ENCODE measurements at places on chromosomes 16 and 17. TPM values are rescaled to one million over a fixed set of nuclear protein-coding genes. Genes with fewer than 3 reads are reported as not detected.

GRCh38 chr16:87192452-87193073 is 124.6 kb downstream of the C16orf95 start:
- no peak for DNase-seq

- DNase-seq, result no peak
Observed at GRCh38 chr16:75938818-75939217, 212.5 kb upstream of the CPHXL start.

- DNase-seq, result no peak
Observed at GRCh38 chr16:79011282-79011681, 589.3 kb downstream of the MAF start.

DNA sequence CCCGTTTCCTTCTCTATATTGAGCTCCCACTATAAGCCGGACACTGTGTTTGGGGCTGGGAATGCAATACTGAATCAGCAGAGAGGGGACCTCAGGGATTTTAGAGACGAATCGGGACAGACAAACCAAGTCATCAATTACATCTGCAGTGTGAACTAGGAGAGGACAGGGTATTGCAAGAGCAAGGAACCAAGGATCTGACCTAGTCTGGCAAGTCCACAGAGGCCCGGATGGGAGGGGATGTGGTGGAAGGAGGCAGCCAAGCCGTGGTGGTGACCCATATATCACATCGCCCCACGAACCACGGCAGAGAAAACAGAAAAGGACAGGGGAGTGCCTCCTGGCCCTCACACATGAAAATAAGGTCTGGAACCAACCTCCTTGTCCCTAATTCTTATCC is 28.1 kb upstream of the NXPH3 start:
- DNase-seq, result no peak

GRCh38 chr16:71439523-71439922 is 2.3 kb downstream of the TLE7 start:
- DNase-seq, result no peak

DNA sequence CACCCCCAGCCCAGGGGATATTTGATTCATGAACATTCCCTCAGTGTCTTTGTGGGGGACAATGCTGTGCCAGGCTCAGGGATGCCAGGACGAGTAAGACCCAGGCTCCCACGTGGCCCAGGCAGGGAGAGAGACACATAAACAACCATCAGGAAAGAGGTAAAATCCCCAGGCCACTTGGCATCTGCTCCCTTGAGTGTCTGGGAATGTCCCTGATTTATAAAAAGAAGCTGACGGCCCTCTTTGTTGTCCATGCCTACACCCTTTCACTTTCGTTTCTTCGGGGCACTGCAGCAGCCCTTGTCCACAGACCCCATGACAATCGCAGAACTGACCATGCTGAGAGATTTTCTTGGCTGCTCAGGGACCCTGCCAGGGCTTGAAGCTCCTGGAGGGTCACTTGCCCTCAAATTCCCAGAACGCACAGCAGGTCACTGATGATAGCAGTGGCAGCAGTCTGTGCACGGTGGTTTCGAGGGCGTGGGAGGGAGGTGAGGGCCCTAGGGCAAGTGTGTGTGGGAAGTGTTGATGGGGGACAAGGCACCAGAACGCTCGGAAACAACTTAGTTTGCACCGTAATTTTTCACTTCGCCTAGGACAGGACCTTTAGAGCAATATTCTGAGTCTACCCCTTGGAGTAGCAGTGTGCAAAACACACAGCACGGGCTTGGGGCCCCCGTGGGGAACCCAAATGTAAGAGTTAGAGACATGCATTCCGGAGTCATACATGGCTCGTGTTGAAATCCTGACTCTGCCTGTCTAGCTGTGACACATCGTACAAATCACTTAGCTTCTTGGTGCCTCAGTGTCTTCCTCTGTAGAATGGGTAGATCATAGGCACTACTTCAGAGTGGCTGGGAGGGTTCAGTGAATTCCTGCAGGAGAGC is 4.7 kb downstream of the NOD2 start:
- no peak for DNase-seq

Gene TEDC2
- total RNA-seq, result 9.5 TPM

Gene ADCY9
- total RNA-seq, result 6.3 TPM

DNA sequence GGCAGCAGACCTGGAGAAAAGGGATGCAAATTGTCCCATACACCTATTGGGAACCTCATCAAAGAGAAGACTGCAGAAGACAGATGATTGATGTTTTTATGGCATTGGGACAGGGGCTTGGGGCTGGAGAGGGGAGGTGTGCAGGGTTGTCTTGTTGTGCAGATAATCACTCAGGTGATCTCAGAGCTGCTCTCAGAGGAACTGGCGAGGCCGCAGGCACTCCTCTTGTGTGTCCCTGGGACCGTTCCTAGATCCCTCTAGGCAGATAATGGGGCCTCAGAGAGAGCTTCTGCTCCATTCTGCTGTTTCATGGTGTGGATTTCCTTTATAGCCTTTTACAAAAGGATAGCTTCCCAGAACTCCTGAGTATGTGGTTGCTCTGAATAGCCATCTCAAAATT is 1.6 kb downstream of the RNF213 start:
- no peak for DNase-seq

Gene ITGB4
- total RNA-seq, result 14.2 TPM

- DNase-seq, result no peak
Observed at GRCh38 chr16:15492091-15492740, 57.8 kb downstream of the BMERB1 start.

DNA sequence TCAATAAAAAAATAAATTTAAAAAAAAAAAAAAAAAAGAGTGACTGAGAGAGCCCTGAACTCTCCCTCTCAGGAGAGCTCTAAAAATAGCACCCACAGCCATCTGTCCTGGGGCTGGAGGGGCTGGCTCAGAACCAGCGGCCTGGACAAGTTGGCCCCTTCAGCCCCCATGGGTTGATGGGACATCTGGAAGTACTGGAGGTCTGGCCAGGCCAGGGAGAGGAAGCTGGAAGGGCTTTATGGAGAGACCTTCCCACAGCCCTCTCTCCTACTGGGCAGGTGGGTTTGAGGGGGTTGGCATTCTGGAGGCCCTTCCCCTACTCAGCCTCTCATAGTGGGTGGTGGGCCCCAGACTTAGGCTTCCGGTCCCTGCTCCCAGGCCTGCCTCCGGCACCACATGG is 93.7 kb upstream of the TMEM97 start:
- DNase-seq, result no peak

GRCh38 chr16:23035240-23035639 is 114.0 kb downstream of the USP31 start:
- no peak for DNase-seq

- no peak for DNase-seq
Observed at GRCh38 chr16:4803898-4804762, 1.7 kb upstream of the ROGDI start.

GRCh38 chr17:38900978-38901656 is 24.3 kb upstream of the LASP1NB start:
- peak; percentile 48 for DNase-seq

Gene MYH8
- not detected for total RNA-seq

GRCh38 chr16:81278526-81278925 is 36.2 kb upstream of the GAN start:
- DNase-seq, result no peak

Gene TOM1L1
- 4.5 TPM for total RNA-seq

Gene RHOT1
- 35.6 TPM for total RNA-seq

- DNase-seq, result no peak
Observed at GRCh38 chr16:50461400-50461760, 86.8 kb upstream of the NKD1 start.

DNA sequence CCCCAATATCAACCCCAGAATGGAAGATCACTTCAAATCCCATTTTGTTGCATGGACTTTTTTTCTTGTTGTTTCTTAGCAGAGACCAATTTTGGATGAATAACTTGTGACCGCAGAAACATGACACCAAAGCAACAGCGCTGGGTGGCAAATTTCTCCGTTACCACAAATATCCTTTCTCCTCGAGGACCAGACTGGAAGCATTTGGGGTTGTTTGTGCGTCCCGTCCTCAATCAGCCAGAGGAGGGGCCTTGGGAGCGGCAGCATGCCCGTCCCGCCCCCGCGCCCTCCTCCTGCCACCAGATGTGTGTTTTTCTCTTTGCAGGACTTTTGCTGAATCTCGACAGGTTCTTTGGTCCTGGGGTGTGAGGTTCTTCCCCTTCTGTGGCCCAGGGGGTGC is 282.5 kb upstream of the FOXF1 start:
- DNase-seq, result no peak

Gene TRPV3
- total RNA-seq, result not detected

- DNase-seq, result no peak
Observed at GRCh38 chr17:21318439-21318838, 33.9 kb downstream of the MAP2K3 start.

- no peak for DNase-seq
Observed at GRCh38 chr17:40461732-40462342, 18.6 kb downstream of the IGFBP4 start.

Gene C17orf113
- total RNA-seq, result 0.26 TPM

- DNase-seq, result no peak
Observed at GRCh38 chr16:68246666-68247065, 1.5 kb downstream of the PLA2G15 start.

GRCh38 chr16:38941-39892 is 14.2 kb downstream of the POLR3K start:
- DNase-seq, result no peak

Gene TMEM88
- total RNA-seq, result 5.8 TPM

Gene TMEM114
- not detected for total RNA-seq

Gene CCL16
- total RNA-seq, result 0.85 TPM

DNA sequence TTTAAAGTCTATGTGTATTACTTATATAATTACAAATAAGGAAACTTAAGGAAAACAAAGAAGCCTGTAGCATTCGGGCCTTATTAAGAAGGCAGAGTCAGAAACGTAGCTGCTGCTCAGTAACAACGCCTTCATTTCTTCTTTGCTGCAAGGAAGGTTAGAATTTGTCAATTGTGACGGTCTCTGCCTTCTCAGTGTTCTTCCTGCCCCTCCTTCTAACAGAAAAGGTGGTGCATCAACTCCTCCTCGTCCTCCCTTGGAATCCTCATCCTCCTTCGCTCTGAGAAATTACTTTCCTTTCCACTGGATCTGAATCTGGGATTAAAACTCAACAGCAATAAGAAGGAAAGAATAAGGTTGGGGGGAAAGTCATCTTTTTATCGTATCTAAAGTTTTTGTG is 63.0 kb downstream of the VPS53 start:
- no peak for DNase-seq

DNA sequence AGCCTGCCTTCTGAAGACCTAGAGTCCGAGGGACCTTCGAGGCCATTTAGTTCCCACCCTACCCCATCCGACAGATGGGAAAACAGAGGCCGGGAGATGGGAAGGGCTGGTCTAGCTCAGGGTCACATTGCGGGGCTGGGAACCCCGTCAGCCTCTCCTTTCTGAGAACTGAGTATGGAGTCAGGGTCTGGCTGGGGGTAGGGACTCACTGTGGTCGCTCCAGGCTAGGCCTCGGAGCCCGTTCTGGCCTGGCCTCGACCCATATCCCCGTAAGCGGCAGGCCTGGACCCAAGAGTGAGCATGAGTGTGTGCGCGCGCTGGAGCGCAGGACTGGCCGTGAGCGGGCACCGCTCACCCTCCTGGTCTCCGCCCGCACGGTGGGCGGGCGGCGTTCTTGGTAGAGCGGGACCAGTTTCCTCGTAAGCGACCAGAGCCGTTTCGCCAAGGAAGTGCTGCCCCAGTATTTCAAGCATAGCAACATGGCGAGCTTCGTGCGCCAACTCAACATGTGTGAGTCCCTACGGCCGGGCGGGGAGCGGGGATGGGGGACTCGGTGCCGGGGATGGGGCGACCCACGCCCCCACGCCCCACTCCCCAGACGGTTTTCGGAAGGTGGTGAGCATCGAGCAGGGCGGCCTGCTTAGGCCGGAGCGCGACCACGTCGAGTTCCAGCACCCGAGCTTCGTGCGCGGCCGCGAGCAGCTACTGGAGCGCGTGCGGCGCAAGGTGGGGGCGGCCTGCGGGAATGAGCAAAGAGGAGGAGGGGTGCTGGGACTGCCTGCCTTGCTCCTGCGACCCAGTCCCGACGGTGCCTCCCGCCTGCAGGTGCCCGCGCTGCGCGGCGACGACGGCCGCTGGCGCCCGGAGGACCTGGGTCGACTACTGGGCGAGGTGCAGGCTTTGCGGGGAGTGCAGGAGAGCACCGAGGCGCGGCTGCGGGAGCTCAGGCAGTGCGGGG is 855 bp downstream of the HSF4 start:
- no peak for DNase-seq

Gene GRB7
- not detected for total RNA-seq

DNA sequence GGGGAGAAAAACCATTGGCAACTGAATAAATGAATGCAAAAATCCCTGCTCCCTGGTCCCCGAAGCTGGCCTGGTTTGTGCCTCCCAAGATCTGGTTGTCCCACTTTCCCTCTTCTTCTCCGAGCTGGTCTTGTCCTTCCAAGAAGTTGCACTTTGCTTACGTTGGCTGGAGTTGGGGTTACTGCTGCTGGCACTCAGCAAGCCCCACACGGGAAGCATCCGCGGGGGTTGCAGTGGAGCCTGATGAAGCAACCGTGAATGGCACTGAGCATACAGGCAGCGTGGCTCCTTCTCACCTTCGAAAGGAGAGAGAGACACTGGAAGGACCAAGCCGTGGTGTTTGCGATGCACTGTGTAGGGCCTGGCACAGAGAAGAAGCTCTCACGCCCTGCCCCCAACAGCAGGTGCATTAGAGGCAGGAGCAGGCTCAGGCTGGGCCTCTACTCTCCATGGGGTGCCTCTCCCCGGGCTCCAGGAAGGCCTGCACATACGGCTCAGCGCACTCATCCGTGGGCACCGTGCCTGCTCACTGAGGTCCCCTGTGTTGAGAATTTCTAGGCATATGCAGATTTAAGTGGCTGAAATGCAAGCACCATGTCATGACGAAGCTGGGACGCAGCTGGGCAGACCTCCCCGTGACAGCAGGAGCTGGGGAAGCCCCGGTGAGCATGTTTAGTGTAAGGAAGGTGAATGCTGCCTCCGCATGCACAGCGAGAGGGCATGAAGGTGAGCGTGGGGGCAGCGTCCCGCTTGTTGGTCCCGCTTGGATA is 12.1 kb downstream of the CA5A start:
- DNase-seq, result no peak

GRCh38 chr16:15446901-15447300 is 12.5 kb downstream of the BMERB1 start:
- DNase-seq, result no peak

Gene CA5A
- not detected for total RNA-seq

- DNase-seq, result no peak
Observed at GRCh38 chr17:50173335-50173941, 7.6 kb downstream of the SGCA start.

Gene LRRC37A
- total RNA-seq, result 2.5 TPM
